Adrenal gland (tissue), 19 donors: ENCODE measurements at places on chromosomes 12 and 14. TPM values are rescaled to one million over a fixed set of nuclear protein-coding genes. Genes with fewer than 3 reads are reported as not detected.

DNA sequence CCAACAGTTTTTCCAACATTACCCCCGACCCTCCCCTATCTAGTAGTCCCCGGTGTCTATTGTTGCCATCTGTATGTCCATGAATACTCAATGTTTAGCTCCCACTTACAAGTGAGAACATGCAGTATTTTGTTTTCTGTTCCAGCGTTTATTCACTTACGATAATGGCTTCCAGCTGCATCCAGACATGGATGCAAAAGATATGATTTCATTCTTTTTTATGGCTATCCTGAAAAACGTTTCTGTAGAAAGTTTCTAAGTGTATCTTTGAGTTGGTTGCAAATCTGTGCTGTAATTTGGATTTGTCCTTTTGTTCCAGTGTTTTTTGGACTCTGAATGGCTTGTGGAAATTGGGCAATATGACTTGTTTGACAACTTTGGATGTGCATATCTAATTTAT lies 11.7 kb downstream of the SP1 start:
- DNase-seq: no peak

- no peak for DNase-seq
Measured at GRCh38 chr12:29517264-29517663, 19.8 kb upstream of the OVCH1 start.

DNA sequence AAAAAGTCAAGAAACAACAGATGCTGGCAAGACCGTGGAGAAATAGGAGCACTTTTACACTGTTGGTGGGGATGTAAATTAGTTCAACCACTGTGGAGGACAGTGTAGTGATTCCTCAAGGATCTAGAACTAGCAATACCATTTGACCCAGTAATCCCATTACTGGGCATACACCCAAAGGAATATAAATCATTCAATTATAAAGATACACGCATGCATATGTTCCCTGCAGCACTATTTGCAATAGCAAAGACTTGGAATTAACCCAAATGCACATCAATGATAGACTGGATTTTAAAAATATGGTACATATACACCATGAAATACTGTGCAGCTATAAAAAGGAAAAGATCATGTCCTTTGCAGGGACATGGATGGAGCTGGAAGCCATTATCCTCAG lies 18.0 kb upstream of the CATSPERB start:
- no peak for DNase-seq

DNA sequence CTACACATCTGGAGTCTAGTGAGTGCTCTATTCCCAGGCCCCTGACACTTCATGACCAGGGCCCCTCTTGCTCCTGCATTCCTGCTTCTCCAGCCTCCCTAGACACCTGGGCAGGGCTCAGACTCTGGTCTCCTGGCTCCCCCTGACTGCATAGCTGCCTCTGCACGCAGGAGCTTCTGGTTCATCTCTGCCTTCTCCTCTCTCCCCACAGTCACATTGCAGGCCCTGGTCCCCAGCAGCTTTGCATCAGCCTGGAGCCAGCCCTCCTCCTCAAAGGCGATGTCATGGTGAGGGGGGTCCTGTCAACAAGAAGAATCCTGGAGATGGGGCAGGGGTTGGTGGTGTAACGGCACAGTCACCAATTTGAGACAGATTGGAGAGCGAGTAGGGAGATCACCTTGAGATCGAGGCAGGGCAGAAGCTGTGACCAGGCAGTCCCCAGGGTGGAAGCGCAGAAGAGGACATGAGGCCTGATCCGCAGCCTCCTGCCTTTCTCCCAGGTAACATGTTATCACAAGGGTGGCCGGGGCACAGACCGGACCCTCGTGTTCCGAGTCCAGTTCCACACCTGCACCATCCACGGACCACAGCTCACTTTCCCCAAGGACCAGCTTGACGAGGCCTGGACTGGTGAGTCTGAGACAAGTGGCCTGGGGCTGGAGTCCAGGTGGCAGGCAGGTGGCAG lies 8.1 kb downstream of the TNS2 start:
- peak; percentile 9 for DNase-seq

- DNase-seq: no peak
Measured at GRCh38 chr14:83826838-83827237, 1703.1 kb upstream of the FLRT2 start.

DNA sequence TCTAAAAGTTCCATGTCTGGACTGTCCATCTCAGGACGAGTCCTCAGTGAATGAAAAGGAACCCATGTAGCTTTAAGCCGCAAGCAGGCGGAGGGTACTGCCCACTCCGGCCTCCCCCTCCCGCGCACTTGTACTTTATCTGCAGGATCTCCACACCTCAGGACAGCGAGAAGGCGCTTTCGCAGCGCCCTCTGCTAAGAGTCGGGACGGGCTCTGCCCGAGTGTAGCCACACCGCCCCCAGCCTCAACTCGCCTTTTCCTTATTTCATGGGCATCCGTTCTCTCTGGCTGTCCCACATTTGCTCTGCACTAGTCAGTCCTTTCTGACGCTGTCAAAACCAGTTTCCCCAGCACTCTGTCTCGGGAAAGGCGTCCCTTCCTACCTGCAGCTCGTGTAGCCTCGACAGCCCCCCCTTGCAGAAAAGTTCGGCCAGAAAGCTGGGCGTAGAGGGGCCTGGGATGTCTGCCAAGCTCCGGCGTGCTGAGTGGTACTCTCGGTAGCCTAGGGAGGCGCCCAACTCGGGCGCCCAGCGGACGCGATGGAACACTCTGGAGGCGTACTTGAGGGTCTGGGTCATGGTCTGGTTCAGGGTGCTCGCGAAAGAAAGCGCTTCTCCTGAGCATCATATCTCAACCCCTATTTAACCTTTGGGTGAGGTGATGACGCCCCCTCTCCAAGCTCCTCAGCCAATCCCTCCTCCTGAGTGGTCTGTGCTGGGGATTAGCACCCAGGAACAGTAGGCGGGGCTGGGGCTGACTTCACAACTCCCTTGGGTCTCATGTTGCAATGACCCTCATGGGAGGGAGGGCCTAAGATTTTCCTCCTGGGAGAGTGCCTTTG lies at the start of gene CYP27B1:
TSS of gene CYP27B1 (minus strand) at position 615 of the 841 bp plus-strand sequence. CDS start at position 578, 37 bp downstream.
- DNase-seq: no peak

- no peak for DNase-seq
Measured at GRCh38 chr12:12011880-12012260, 58.9 kb upstream of the BCL2L14 start.

- DNase-seq: no peak
Measured at GRCh38 chr14:95733212-95733611, 19.3 kb upstream of the TCL1A start.

DNA sequence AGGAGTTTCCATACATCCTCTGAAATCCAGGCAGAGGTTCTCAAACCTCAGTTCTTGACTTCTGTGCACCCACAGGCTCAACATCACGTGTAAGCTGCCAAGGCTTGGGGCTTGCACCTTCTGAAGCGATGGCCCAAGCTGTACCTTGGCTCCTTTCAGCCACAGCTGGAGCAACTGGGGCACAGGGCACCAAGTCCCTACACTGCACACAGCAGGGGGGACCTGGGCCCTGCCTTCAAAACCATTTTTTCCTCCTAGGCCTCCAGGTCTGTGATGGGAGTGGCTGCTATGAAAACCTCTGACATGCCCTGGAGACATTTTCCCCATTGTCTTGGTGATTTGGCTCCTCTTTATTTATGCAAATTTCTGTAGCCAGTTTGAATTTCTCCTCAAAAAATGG lies 10.6 kb downstream of the AREL1 start:
- DNase-seq: no peak

GRCh38 chr12:52395761-52396434 lies 10.2 kb downstream of the KRT82 start:
- DNase-seq: no peak

GRCh38 chr14:36818246-36818645 lies 156.6 kb downstream of the PAX9 start:
- no peak for DNase-seq

DNA sequence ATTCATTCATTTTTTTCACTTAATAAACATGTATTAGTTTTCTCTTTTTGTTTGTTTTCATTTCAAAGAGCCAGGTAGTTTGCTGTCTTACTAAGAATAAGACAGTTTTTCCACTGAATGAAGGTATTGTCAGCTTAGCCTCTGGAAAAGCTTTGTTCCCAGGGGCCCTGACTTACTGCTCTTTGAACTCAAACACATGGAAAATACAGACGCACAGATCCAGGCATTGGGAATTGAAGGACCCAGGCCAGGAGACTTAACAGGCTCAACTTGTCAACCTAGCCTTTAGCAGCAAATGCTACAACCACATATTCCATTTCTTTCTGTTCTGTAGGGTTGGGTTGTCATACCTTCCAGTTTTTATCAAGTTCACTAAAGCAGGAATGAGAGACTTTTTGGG lies 38.5 kb upstream of the SLCO1C1 start:
- DNase-seq: no peak

DNA sequence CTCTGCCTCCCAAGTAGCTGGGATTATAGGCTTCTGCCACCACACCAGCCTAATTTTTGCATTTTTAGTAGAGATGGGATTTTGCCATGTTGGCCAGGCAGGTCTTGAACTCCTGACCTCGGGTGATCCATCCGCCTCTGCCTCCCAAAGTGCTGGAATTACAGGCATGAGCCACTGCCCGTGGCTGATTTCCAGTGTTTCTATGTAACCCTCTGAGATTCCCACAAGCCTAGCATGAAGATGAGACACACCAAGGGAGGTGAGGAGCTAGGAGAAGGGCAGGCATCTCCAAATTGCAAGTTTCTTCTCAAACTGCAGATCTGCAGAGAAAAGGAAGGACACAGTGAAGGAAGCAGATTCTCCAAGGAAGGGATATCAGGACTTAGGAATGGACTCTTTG lies 125.0 kb downstream of the CACNA1C start:
- DNase-seq: no peak

Gene NANOG
- not detected for polyA plus RNA-seq

Gene PSME1
- polyA plus RNA-seq: 313 TPM

Gene BLOC1S1
- 1,005 TPM for polyA plus RNA-seq

Gene KRT6A
- 2.7 TPM for polyA plus RNA-seq

Gene MAP3K9
- 1.3 TPM for polyA plus RNA-seq

Gene GPRC5D
- polyA plus RNA-seq: 0.40 TPM
